ENCODE measurements at places on chromosomes 5 and 9.

GRCh38 chr5:53191548-53192165 lies 82.1 kb upstream of the MOCS2 start:
- no peak for DNase-seq

GRCh38 chr5:109838157-109838556 lies 148.4 kb downstream of the MAN2A1 start:
- DNase-seq, result no peak

- no peak for DNase-seq
These were observed 271.6 kb downstream of the MAST4 start for GRCh38 chr5:66867618-66868322.

DNA sequence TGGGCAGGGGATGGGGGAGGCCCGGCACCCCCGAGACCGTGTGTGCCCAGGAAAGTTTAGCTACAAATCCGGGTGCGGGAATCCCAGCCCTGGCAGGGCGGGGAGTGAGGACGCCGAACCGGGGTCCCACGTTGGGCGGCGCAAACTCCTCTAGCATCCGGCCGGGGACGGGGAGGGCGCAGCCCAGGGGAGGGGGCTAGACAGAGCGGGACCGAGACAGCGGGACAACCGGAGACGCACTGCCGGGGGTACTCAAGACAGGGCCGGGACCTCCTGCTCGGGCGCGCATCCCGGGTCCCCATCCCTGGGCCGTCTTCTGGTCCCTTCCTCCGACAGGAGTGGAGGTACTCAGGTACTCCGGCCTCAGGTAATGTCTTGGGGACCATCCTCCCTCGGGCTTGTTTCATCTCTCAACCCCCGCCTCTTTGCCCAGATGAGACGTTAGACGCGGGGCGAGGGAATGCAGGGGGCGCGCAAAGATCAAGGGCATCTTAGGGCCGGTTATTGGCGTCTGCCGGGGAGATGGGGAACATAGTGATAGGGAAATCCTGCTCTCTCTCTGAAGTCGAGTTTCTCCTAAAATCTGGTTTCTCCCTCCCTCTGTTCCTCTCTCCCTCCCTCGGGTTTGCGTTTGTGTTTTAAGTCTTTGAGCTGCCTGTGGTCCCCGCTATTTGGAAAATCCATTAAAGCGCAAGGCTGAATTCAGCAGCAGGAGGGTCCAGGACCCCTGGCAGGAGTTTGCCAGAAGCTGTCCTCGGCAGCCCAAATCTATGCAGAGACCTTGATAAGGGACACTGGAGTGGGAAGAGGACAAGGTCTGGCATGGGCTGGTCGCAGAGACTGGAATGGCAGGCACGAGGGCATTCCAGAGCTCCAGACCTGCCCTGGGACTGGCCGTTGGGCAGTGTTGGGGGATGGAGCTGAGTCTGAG lies 815 bp downstream of the PDZD2 start:
- DNase-seq, result no peak

DNA sequence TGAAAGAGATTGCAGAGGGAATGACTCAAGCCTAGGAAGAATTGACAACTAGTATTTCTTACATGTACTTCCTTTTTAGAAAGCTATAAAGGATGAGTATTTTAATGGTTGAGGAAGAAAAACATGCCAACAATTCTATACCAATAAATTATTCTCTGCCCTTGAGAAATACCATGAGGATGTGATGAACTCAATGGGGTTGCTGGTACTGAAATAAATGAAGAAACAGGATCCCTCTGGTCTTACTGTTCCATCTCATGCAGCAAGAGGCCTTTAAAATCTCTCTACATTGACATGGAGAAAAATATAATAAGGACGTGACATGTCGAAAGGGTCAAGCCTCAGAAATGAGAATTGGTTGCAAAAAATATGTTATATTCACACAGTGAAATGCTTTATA lies 477.3 kb downstream of the GABRG2 start:
- DNase-seq, result no peak

GRCh38 chr9:109317979-109318741 lies 2.7 kb downstream of the EPB41L4B start:
- no peak for DNase-seq

DNA sequence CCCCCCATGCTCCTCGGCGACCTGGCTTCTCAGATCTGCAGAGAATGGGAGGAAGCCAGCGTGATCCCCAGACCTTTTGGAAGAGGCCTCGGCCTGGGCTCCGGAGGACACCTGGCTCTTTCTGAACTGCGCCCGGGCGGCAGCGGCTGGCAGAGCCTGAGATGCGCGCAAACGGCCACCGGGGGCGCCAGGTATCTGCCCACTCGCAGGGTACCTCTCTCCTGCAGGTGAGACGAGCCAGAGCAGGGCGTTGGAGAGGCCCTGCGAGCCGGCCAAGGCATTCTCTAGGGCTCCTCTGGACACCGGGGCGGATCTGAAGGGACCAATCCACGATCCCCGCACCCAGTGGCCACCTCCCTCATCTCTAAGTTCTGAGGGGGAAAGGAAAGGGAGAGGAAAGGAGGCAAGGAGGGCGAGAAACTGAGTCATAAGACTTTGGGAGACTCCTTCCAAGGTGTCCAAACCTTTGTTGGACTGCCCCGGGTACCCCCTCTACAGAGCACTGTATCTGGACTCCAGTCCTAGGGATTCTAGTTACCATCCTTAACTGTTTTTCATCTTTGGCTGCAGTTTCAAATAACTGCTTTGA lies 55.0 kb upstream of the SLC46A2 start:
- DNase-seq, result no peak

GRCh38 chr9:75885652-75886051 lies 4.8 kb upstream of the PCSK5 start:
- peak; percentile 72 for DNase-seq

DNA sequence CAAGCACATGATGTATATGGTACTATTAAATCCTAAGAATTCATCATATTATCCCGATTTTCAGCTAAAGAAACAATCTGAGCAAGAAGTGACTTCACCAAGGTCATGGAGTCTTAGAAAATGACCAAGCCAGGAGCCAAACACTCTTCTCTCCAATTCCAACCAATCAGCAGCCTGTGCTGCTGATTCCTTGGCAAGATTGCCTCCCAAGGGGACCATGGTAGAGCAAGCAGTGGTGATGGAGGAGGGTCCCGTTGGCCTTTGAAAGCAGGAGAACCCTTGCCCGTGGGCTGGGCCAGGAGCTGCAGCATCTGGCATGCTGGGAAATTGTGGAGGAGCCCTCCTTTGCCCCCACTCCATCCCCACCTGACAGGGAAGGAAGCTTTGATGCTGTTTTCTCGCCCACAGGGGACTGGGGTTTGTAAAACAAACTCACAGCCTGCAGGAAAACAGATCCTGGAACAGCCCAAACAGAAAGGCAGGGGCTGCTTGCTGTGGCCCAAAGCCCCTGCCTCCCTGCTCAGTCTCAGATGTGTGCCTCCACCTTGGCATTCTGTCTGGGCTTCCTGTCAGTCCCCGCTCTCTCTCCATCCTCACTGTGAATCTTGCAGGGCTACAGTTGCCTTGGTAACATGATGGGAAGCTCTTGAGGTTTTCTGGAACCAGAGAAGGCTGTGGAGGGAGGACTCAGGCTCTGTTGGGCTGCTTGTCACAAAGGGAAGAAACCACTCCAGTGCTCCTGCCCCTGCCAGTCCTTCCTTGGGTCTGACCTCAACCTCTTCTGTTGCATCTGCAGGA lies 70.8 kb upstream of the HSPA9 start:
- DNase-seq, result no peak

DNA sequence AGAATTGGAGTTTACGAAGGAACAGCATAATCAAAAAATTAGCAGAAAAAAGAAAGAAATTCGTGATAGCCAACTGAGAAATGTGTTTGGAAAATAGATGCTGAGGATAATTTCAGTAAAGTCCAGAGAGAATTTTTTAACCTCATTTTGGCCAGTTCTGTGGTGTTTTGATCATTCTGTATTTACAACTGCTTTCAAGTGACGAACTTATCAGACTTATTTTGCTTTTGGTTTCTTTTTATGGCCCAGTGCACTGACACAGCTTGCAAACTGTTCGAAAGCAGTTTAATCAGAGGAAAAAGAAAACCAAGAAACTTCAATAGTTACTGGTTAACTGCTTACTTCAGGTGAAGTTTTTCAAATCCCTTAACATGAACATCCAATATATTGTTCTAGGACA lies 1.9 kb downstream of the SDHA start:
- no peak for DNase-seq

- DNase-seq, result no peak
These were observed 223.6 kb upstream of the ISL1 start for GRCh38 chr5:51159606-51160005.

DNA sequence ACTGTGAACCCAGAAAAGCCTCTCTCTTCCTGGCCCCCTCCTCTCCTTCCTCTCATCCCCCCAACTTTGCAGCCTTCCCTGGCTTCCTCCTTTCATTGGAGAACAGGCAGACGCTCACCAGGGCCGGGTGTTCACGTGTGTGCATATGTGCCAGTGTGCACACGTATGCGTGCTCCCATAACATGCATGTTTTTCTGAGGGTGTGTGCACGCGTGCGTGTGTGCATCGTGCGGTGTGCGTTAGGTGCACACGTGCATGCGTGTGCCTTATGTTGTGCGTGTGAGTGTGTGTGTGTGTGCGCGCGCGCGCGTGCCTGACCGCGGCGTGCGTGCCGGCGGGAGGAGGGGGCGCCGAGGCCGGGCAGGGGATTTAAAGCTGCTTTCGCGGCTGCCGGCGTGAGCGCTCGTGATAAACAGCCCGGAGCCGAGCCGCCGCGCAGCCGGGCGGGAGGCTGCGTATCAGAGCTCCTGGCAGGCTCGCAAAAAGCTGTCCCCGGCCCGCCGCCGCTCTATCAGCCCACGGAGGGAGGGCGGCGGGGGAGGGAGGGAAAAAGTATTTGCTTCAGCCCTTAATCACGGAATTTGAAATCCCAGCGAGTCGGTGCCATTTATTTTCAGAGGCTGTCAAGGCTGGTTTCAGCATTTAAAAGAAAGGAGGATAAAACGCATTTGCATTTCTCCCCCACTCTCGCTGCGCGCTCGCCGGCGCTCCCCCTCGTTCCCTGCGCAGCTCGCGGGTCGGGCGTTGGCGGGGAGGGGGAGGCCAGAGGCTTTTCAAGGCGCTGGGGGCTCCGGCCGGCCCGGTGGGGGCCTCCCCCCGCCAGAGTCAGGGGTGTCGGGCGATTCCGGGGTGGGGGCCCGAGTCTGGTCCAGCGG lies 183.9 kb downstream of the C9orf50 start:
- DNase-seq, result peak; percentile 36

DNA sequence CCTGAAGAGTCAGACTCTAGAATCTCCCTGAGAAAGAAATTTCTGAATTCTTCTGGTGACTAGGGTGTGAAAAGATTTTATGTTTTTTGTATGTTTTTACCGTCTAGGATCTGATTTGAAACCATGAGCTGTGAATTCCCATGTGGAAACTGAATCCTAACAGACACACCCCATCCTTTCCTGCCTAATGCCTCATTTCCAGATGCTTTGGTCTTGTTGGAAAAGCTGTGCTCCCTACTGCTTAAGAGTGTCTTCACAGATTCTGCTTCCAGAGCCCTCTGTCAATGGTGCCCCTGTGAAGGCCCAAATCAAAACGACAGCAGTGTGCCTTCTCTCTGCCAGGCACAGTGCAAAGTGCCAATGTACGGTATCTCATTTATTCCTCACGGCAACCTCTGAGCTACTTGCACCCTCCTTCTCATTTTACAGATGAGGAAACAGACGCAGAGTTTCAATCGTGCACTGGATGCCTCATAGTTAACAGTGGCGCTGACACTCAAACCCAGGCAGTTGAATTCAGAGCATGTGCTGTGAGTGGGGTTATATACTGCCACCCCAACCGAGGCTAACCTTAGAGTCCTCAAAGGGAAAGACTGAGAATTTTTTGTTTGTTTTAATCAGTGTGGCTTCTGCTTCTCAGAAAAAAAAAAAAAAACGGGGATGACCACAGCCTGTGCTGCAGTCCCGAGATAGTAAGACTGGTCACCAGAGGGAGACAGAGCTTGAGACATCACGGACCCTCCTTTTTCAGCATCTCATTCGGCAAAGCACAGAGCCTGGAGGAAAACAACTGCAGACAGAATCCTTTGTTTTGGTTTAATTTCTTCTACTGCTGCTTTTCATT lies 188.4 kb downstream of the SNCAIP start:
- peak; percentile 44 for DNase-seq

- DNase-seq, result peak; percentile 90
These were observed 185.8 kb downstream of the CDK5RAP2 start for GRCh38 chr9:120394058-120394669.

DNA sequence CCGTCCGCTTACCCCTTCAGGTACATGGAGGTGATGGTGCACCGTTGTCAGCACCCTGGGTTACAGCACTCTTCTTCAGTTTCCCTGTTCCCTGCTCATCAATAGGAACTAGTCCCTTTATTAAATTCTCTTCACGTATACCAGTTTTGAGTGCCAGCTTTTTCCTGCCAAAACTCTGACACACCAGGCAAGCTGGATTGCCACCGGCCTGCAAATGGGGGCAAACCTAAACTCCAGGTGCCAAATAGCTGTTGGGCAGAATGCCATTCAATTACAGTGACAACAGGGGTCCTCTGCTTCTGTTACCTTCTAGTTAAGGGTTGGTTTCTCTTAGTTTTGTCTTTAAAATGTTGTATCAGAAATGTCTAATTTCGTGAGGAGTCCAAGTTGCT lies 400.4 kb downstream of the OSTF1 start:
- no peak for DNase-seq

GRCh38 chr5:66769839-66770617 lies 173.8 kb downstream of the MAST4 start:
- no peak for DNase-seq

- DNase-seq, result no peak
These were observed 73.2 kb upstream of the RAPGEF1 start for GRCh38 chr9:131813116-131813515.

- no peak for DNase-seq
These were observed 49.0 kb upstream of the GARNL3 start for GRCh38 chr9:127215268-127216209.

DNA sequence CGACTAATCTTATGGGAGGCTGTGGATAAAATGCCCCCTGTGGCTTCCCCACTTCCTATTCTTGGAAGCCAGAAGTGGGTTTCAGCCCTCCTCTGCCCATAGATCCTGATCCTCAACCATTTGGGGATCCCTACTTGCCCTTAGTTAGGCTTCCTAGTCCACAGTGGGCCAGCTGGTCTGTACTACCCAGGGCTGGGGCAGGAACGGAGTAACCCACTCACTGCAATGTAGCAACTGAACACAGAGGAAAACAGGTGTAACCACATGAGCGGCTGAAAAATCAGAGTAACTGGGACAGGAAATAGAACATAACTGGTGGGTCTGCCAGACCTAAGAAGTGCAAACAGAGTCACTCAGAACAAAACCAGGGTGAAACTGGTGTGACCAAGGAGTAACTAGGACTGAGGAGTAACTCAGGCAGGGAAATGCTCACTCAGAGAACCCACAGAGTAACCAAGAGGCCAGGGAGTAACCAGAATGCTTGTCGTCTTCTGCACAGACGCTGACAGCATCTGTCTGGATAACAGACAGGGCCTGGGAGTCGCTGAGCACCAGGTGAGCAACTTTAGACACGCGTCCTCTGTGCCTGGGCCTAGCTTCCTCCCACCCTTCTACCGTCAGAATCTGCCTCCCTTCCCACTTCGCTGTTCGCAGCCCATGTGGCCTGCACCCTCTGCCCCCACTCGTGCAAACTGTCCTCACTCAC lies 1.0 kb downstream of the AQP3 start:
- no peak for DNase-seq

GRCh38 chr5:107669096-107670031 lies 1.4 kb downstream of the EFNA5 start:
- DNase-seq, result no peak

GRCh38 chr5:138460032-138460693 lies 5.1 kb upstream of the EGR1 start:
- DNase-seq, result no peak

All from fibroblast of skin of left quadriceps (primary cell).